Activated CD4-positive, alpha-beta T cell treated with anti-CD3 and anti-CD28 coated beads for 4 hours (primary cell): ENCODE measurements at places on chromosomes 1 and 21.

GRCh38 chr1:171596705-171597104, 25.3 kb upstream of the MYOCOS start:
- no peak for DNase-seq

DNA sequence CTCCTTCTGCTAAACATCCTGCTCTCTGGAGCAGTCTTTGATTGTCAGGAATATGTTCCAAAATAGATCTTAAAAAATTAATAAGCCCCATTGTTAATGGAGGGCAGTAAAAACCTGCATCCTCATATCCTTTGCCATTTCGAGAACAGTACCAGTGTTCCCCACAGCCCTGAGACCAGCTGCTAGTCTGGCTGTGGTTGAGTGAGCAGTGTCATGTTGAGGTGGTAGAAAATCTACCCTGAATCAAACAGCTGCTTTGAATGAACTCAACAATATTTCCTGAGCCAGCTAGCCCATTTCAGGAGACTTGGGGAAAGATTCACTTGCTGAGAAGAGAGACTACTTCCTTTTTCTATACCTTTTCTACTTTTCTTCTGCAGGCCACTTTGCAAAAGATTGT, 24.4 kb downstream of the FABP3 start:
- DNase-seq: no peak

- no peak for DNase-seq
Observed at GRCh38 chr21:28444557-28444956, 548.1 kb downstream of the LTN1 start.

- no peak for DNase-seq
Observed at GRCh38 chr21:21238629-21239400, 240.6 kb downstream of the NCAM2 start.

DNA sequence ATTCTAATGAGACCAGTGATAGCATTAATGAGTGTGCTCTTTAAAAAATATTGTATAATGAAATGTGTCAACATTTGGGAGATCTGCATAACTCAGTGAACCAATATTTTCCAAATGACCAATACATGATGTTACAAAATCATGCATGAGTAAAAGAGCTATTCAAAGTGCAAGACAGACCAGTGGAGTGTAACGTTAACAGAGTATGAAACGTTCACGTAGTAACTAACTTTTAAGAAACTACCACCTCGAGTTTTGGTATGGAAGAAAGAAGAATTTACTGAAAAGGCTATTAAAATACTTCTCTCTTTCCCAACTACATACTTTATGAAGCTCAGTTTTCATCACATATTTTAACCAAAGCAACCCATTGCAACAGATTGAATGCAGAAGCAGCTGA, 9.6 kb upstream of the SLC6A9 start:
- no peak for DNase-seq
